ENCODE measurements at places on chromosomes 6 and 20.
A peak's percentile ranks its signal among the peaks of the same experiment; 100 is the strongest.

GRCh38 chr6:42066156-42066675 is 15.9 kb downstream of the TAF8 start:
- H3K27me3 ChIP-seq: no peaks in the 10 kb centered on the region
- no peaks in the 10 kb centered on the region for H3K4me1 ChIP-seq
- H3K27ac ChIP-seq: no peak overlapping the region

- H3K36me3 ChIP-seq: no peaks in the 10 kb centered on the region
- no peak for DNase-seq
- no peak overlapping the region for H3K27ac ChIP-seq
- H3K27me3 ChIP-seq: no peaks in the 10 kb centered on the region
These were observed 182.5 kb upstream of the JARID2 start for GRCh38 chr6:15063253-15063853.

- H3K4me3 ChIP-seq: no peak overlapping the region
- DNase-seq: no peak
- H3K27me3 ChIP-seq: no peaks in the 10 kb centered on the region
- H3K36me3 ChIP-seq: no peaks in the 10 kb centered on the region
These were observed 2.5 kb downstream of the C6orf118 start for GRCh38 chr6:165306955-165307354.

DNA sequence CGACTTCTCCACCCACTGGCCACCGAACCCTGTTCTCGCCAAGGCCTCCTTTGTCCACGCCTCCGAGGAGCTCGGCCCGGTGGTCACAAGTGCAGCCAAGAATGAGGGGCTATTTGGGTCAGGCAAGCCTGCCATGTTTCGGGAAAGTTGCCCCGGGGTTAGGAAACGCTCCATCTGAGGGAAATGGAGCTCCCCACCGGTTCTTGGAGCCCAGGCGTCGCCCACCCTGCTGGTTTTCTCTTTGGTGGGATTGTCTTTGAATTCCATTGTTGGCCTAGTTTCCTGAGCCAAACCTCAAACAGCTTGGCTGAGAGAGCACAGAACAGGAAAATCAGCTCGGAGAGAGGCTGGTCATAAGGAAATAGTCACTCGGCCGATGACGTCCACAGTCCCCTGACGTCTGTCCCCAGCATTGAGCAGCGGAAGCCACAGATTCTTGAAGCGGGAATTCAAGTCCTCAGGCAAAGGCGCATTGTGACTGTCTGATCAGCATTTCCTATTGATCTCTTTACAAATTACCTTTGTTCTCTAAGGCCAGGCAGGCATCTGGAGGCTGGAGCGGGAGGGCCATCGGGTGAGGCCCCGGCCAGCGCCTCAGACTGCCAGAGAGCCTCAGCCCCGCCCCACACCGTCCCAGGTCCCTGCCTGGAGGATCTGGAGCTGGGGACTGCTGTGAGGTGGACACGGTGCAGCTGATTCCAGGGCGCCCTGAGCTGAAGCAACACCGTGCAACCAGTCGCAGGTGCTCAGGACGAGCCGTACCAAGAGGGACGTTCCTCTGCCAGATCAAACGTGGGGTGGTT is 138.6 kb downstream of the DLL1 start:
- peak overlapping the region; percentile 56 for H3K27ac ChIP-seq
- no peak overlapping the region for H3K4me3 ChIP-seq
- H3K27me3 ChIP-seq: no peaks in the 10 kb centered on the region
- H3K4me1 ChIP-seq: peaks cover 36% of the 10 kb centered on the region

GRCh38 chr6:100620085-100620840 is 155.5 kb upstream of the SIM1 start:
- H3K4me3 ChIP-seq: no peak overlapping the region
- no peaks in the 10 kb centered on the region for H3K36me3 ChIP-seq
- H3K27me3 ChIP-seq: no peaks in the 10 kb centered on the region
- H3K4me1 ChIP-seq: no peaks in the 10 kb centered on the region

DNA sequence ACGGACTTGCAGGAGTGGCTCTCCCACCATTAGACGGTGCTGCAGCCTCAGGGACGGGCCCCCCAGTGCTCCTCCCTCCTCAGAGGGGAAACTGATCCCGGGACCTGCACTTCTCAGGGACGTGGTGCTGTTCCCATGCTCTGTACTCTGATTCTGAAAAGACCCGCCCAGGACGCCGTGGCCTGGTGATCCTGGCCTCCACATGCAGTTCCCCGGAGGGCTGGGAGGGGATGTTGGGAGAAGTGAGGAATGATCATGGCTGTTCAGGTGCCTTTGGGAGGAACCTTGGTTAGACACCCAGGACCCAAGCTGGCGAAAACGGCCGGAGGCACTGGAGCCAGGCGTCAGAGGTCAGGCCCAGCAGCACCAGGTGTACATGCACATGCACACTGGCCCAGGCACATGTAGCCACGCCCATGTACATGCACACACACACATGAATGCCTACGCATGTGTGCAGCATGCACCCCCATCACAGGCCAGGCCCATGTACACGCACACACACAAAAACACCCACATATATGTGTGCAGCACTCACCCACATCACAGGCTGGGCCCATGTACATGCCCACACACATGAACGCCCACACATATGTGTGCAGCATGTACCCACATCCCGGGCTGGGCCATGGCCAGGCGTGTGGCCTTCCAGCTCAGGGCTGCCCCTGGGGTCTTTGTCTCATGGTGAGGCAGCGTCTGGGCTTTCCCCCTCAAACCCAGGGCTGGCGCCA is 52.6 kb upstream of the DACT2 start:
- H3K27ac ChIP-seq: no peak overlapping the region
- no peak for DNase-seq
- no peaks in the 10 kb centered on the region for H3K36me3 ChIP-seq
- H3K4me3 ChIP-seq: no peak overlapping the region

DNA sequence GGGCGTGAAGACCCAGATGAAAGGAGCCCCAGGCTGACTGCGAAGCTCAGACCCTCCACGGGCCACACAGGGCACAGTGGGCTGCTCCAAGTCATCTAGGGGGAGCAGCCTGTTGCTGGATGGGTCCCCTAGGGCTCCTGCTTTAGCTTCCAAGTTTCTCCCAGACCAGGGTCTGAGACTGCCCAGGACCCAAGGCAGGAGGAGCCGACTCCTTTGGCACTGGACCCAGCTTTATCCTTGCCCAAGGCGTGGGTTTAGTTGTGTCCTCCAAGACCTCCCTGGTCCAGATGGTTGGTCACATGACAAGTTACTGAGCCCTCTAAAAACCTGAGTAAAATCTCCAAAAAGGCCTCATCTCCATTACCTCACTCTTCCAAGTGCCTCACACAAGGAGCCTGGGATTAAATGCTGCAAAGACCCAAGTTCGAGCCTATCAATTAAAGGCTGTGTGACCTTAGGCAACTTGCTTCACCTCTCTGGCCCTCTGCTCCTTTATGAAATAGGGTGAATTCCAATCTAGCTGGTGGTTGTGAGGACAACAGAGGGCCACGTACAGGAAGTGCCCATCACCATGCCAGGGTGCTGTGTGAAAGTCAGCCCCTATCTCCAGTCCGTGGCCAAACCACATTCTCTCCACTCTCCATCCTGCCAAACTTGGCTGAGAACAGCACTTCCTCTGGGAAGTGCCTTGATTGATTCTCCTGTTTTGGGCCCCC is 2.5 kb downstream of the NECAB3 start:
- no peaks in the 10 kb centered on the region for H3K27me3 ChIP-seq
- no peak for DNase-seq
- H3K27ac ChIP-seq: no peak overlapping the region

- H3K4me1 ChIP-seq: no peaks in the 10 kb centered on the region
- no peaks in the 10 kb centered on the region for H3K27me3 ChIP-seq
- no peak for DNase-seq
- no peak overlapping the region for H3K27ac ChIP-seq
- no peaks in the 10 kb centered on the region for H3K36me3 ChIP-seq
- no peak overlapping the region for H3K4me3 ChIP-seq
These were observed 181.2 kb upstream of the POU3F2 start for GRCh38 chr6:98653179-98653578.

GRCh38 chr6:90048206-90048967 is 154.1 kb downstream of the GJA10 start:
- no peaks in the 10 kb centered on the region for H3K4me1 ChIP-seq
- DNase-seq: no peak
- H3K4me3 ChIP-seq: no peak overlapping the region
- H3K27me3 ChIP-seq: no peaks in the 10 kb centered on the region
- no peak overlapping the region for H3K27ac ChIP-seq
- H3K36me3 ChIP-seq: no peaks in the 10 kb centered on the region

- H3K4me3 ChIP-seq: no peak overlapping the region
- H3K4me1 ChIP-seq: no peaks in the 10 kb centered on the region
- no peak for DNase-seq
- no peaks in the 10 kb centered on the region for H3K27me3 ChIP-seq
- H3K36me3 ChIP-seq: no peaks in the 10 kb centered on the region
These were observed 107.7 kb upstream of the ATXN1 start for GRCh38 chr6:16868968-16869367.

DNA sequence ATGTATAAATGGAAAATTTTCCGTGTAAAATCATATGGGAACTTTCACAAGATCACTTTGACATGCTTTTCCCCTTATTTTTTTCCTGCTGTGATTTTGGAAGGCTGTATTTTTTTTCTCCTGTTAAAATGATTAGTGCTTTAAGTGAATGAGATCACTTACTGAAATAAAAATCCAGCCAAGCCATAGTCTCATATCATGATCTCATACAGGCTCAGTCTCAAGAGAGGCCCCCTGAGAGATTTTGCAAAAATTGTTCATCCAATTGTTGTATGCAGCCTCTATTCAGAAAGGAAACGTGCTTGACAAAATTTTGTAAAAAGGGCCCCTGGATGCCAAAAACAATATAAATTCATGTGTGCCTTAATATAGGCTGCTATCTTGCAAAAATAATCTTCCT is 528.2 kb downstream of the HDGFL1 start:
- H3K36me3 ChIP-seq: no peaks in the 10 kb centered on the region
- no peak for DNase-seq
- H3K4me3 ChIP-seq: no peak overlapping the region
- H3K27me3 ChIP-seq: no peaks in the 10 kb centered on the region
- no peaks in the 10 kb centered on the region for H3K4me1 ChIP-seq
- H3K27ac ChIP-seq: no peak overlapping the region

GRCh38 chr6:90478278-90478677 is 108.6 kb downstream of the MAP3K7 start:
- H3K36me3 ChIP-seq: no peaks in the 10 kb centered on the region
- no peak for DNase-seq
- peaks cover 6% of the 10 kb centered on the region for H3K4me1 ChIP-seq
- no peak overlapping the region for H3K27ac ChIP-seq

- no peak overlapping the region for H3K27ac ChIP-seq
- H3K36me3 ChIP-seq: no peaks in the 10 kb centered on the region
- H3K27me3 ChIP-seq: no peaks in the 10 kb centered on the region
- no peak overlapping the region for H3K4me3 ChIP-seq
- no peak for DNase-seq
- H3K4me1 ChIP-seq: no peaks in the 10 kb centered on the region
These were observed 21.5 kb upstream of the AAR2 start for GRCh38 chr20:36214684-36215256.

GRCh38 chr6:166308033-166308768 is at the start of gene PRR18:
TSS of gene PRR18 (minus strand) at chr6:166308392. CDS start at chr6:166308142, 250 bp downstream.
- peaks cover 9% of the 10 kb centered on the region for H3K27me3 ChIP-seq
- peak within 1 kb of the TSS; percentile 42 for H3K4me3 ChIP-seq
- DNase-seq: no peak
- no peaks in the 10 kb centered on the region for H3K36me3 ChIP-seq
- H3K4me1 ChIP-seq: peaks cover 21% of the 10 kb centered on the region

GRCh38 chr6:93104195-93104817 is 315.1 kb downstream of the EPHA7 start:
- H3K36me3 ChIP-seq: no peaks in the 10 kb centered on the region
- DNase-seq: no peak
- H3K27me3 ChIP-seq: no peaks in the 10 kb centered on the region
- H3K4me1 ChIP-seq: no peaks in the 10 kb centered on the region
- H3K27ac ChIP-seq: no peak overlapping the region

- no peaks in the 10 kb centered on the region for H3K27me3 ChIP-seq
- no peak for DNase-seq
- no peak overlapping the region for H3K27ac ChIP-seq
- peaks cover 9% of the 10 kb centered on the region for H3K4me1 ChIP-seq
These were observed 46.7 kb upstream of the MOCS1 start for GRCh38 chr6:39980839-39981580.

DNA sequence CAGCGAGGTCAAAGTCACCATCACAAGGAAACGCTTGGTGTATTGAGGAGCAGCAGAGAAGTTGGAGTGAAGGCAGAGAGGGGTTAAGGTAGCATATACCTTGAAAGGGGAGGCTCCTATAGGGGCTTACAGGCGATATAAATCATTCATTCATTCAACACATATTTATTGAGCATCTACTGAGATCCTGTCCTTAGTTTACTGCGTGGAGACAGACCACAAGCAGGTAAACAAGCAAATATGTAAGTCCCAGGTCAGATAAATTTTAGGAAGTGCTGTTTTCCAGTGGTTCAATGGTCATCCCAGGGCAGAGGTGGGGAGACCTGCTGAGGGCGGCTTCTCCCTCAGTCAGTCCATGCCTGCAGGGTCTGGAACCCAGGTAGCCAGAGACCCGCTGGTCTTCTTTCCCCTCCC is 761 bp upstream of the DNMT3B start:
- H3K36me3 ChIP-seq: no peaks in the 10 kb centered on the region
- H3K27ac ChIP-seq: no peak overlapping the region
- peaks cover 18% of the 10 kb centered on the region for H3K4me1 ChIP-seq

- H3K4me3 ChIP-seq: no peak overlapping the region
- DNase-seq: no peak
- no peaks in the 10 kb centered on the region for H3K36me3 ChIP-seq
- no peaks in the 10 kb centered on the region for H3K27me3 ChIP-seq
- H3K27ac ChIP-seq: no peak overlapping the region
These were observed 6.8 kb downstream of the MKKS start for GRCh38 chr20:10427060-10427692.

- H3K4me1 ChIP-seq: no peaks in the 10 kb centered on the region
- no peak overlapping the region for H3K27ac ChIP-seq
- H3K27me3 ChIP-seq: no peaks in the 10 kb centered on the region
- H3K4me3 ChIP-seq: no peak overlapping the region
These were observed 439.2 kb downstream of the C6orf118 start for GRCh38 chr6:164870164-164870563.

GRCh38 chr6:152273002-152273401 is 364.2 kb downstream of the SYNE1 start:
- no peak overlapping the region for H3K4me3 ChIP-seq
- DNase-seq: no peak
- peaks cover 45% of the 10 kb centered on the region for H3K4me1 ChIP-seq
- H3K27me3 ChIP-seq: no peaks in the 10 kb centered on the region
- peak overlapping the region; percentile 76 for H3K27ac ChIP-seq

DNA sequence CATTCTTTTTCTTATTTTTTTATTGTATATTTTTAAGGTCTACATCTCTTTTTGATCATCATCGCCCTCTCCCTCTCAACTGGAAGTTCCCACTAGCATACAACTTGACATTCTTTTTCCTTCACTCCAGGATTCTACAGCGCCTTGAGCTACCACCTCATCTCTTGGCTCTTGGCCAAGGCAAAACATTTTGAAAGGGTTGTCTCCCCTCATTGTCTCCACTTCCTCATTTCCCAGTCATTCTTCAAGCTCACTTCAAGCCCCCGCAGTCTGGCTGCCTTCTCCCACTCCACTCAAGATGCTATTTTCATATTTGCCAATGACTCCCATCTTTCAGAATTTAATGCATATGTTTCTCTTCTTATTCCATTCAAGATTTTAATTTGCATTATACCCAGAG is 63.0 kb downstream of the OPN5 start:
- no peaks in the 10 kb centered on the region for H3K4me1 ChIP-seq
- H3K27ac ChIP-seq: no peak overlapping the region
- no peak overlapping the region for H3K4me3 ChIP-seq
- H3K36me3 ChIP-seq: no peaks in the 10 kb centered on the region
- no peak for DNase-seq

- no peak for DNase-seq
- H3K36me3 ChIP-seq: no peaks in the 10 kb centered on the region
- H3K4me1 ChIP-seq: no peaks in the 10 kb centered on the region
- no peak overlapping the region for H3K4me3 ChIP-seq
- no peaks in the 10 kb centered on the region for H3K27me3 ChIP-seq
- no peak overlapping the region for H3K27ac ChIP-seq
These were observed 164.4 kb upstream of the KCNG1 start for GRCh38 chr20:51187261-51187660.
